Adrenal gland (tissue), 19 donors: ENCODE measurements at places on chromosomes 13 and 19. TPM values are rescaled to one million over a fixed set of nuclear protein-coding genes. Genes with fewer than 3 reads are reported as not detected.

The TUBB4A gene
- total RNA-seq = 752 TPM

The MPND gene
- 15.6 TPM for total RNA-seq

- DNase-seq = no peak
- no peak overlapping the region for H3K27ac ChIP-seq
- no peaks in the 10 kb centered on the region for H3K36me3 ChIP-seq
- no peak overlapping the region for H3K4me3 ChIP-seq
- no peaks in the 10 kb centered on the region for H3K27me3 ChIP-seq
Measured at GRCh38 chr13:45878966-45879365, 27.4 kb upstream of the SIAH3 start.

The KCNC3 gene
- total RNA-seq = 0.17 TPM

- no peaks in the 10 kb centered on the region for H3K36me3 ChIP-seq
- no peak overlapping the region for H3K4me3 ChIP-seq
- peaks cover 30% of the 10 kb centered on the region for H3K4me1 ChIP-seq
- no peaks in the 10 kb centered on the region for H3K27me3 ChIP-seq
- H3K27ac ChIP-seq = no peak overlapping the region
- no peak for DNase-seq
Measured at GRCh38 chr19:35122687-35123551, 7.3 kb downstream of the FXYD3 start.

DNA sequence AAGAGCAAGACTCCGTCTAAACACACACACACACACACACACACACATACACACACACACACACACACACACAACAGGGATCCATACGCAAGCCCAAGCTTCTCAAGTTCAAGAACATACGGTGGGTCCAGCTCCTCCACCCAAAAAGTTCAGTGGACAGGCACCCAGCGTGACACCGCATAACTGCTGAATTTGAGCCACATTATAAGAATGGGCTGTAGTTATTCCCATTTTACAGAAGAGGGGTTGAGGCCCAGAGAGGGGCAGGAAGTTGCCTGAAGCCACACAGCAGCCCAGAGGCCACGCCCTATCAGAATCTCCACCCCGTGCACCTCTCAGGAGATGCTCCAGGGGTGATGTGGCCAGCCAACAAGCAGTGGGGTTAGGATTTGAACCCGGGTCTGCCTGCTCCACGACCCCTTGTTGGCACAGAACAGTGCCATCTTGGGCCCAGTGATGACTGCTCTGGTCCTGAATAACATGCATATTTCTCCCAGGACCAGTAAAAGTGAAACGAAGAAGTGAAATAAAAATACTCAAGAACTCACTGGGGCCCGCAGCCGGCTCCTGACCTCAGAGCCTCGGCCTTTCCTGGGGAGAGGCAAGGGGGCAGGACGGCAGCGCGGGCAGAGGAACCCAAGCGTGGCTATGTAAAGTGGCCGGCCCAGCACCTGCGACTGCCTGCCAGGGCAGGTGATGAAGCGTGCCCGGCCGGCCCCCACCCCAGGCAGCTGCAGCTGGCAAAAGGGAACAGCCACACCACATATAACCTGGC lies 61.9 kb downstream of the AP1M1 start:
- H3K27ac ChIP-seq = no peak overlapping the region
- H3K36me3 ChIP-seq = no peaks in the 10 kb centered on the region
- H3K27me3 ChIP-seq = no peaks in the 10 kb centered on the region
- no peak overlapping the region for H3K4me3 ChIP-seq

The LSR gene
- total RNA-seq = 30.2 TPM

DNA sequence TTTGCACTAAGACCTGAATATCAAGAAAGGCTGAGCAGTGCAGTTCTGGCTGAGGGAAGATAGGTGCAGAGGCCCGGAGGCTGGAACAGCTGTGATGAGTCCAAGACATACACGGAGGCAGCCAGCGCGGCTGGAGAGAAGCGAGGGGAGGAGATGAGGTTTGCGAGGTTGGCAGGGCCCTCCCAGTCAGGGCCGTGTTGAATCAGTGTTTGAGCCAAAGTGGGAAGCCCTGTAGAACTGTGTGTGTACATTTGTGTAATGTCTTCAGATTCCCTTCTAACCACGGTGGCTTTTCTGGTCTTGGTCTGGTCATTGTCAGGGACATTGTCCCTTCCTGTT lies 34.9 kb downstream of the PAK4 start:
- H3K27me3 ChIP-seq = no peaks in the 10 kb centered on the region
- no peak overlapping the region for H3K4me3 ChIP-seq
- DNase-seq = peak; percentile 50
- peak overlapping the region; percentile 58 for H3K27ac ChIP-seq
- peaks cover 40% of the 10 kb centered on the region for H3K4me1 ChIP-seq

DNA sequence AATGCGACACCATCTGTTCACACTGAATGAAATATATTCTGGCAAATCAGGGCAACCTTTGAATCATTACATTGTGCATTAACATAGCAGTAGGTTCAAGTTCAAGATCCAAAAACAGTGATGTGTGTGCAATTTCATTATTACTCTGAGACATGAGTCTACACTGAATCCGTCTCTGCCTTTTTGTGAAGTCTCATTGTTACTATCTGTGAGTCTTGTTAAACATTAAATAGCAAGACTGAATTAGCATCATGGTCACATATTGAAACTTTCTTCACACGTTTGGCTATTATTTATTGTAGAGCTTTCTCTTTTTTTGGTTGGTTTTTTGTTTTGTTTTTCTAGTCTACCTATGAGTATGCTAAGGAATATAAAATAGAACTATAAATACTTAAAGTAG lies 117.1 kb upstream of the SLITRK5 start:
- H3K27me3 ChIP-seq = no peaks in the 10 kb centered on the region
- H3K27ac ChIP-seq = no peak overlapping the region
- H3K4me3 ChIP-seq = no peak overlapping the region
- DNase-seq = no peak
- no peaks in the 10 kb centered on the region for H3K36me3 ChIP-seq

DNA sequence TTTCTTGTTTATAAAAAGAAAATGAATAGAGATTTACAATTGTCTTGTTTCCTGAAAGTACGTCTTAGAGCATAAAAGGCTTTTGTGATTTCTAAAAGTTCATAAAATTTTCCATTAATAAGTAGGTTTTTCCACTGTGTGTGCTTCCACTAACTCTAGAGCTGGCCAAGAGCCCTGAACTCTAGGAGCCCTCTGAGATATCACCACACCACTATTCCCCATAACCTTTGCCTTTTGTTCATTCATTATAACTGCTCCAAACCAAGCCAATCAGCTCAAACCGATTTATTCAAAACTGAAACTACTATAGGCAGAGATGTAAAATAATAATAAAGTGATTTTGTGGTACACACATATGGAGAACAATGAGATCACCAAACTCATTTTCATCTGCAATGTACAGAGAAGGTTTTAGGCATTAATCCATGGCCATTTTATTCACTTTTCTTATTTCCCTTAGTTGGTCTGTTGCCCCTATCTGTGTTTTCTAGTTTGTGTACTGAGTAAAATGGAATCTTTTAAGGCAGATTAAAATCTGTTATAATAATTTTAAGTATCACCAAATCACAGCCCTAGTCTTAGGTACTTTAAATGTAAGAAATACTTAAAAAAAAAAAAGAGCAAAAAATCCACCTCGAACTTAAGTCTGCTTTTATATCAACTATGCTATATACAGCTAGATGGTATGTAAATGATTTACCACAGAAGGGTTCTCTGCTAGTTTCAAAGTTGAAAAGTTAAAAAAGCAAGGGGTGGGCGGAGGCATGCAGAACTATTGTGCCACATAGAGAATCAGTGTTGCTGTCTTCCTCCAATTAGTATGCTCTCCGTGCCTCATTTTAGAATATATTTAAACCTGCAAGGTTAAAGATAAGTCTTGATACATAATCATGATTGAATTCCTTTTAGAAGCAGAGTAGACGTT lies 311.3 kb downstream of the KLF12 start:
- H3K27ac ChIP-seq = no peak overlapping the region
- DNase-seq = no peak
- H3K4me3 ChIP-seq = no peak overlapping the region
- no peaks in the 10 kb centered on the region for H3K36me3 ChIP-seq
- H3K27me3 ChIP-seq = no peaks in the 10 kb centered on the region

DNA sequence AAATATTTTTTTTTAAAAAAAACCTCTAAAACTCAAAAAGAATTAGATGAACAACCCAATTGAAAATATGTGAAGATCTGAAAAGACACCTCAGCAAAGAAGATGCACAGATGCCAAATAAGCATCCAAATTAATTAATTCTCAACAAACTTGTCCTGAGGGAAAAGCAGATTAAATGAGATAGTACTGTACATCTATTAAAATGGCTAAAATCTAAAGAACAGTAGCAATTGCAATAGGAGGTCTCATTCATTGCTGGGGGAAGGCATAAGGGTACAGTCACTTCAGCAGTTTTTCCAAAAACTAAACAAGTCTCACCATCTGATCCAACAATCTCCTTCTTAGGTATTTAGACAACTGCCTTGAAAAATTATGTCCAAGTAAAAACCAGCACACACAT lies 22.0 kb downstream of the PLPP2 start:
- peaks cover 2% of the 10 kb centered on the region for H3K27me3 ChIP-seq
- H3K4me1 ChIP-seq = no peaks in the 10 kb centered on the region
- H3K4me3 ChIP-seq = no peak overlapping the region
- H3K27ac ChIP-seq = no peak overlapping the region
- DNase-seq = no peak

GRCh38 chr13:19818223-19818842 lies 35.6 kb upstream of the PSPC1 start:
- no peaks in the 10 kb centered on the region for H3K27me3 ChIP-seq
- no peaks in the 10 kb centered on the region for H3K4me1 ChIP-seq

DNA sequence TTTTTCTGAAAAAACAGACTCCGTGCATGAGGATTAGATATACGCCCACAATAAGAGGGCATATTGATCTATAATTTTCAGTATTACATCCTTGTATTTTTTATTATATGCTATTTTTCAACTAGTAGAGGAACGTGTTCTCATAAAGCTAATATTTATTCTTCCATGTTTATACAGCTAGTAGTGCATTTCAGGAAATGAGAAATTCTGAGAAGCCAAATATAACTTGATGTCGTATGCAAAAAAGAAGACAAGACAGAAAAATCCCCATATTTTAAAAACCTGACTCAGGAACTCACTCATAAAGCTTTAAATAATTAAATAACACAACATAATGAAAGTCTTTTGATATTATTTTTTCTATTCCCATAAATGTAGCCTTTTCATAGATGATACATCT lies 308.6 kb downstream of the ENOX1 start:
- H3K27ac ChIP-seq = no peak overlapping the region
- no peaks in the 10 kb centered on the region for H3K27me3 ChIP-seq
- no peaks in the 10 kb centered on the region for H3K4me1 ChIP-seq
- no peaks in the 10 kb centered on the region for H3K36me3 ChIP-seq
- H3K4me3 ChIP-seq = no peak overlapping the region
- DNase-seq = no peak

DNA sequence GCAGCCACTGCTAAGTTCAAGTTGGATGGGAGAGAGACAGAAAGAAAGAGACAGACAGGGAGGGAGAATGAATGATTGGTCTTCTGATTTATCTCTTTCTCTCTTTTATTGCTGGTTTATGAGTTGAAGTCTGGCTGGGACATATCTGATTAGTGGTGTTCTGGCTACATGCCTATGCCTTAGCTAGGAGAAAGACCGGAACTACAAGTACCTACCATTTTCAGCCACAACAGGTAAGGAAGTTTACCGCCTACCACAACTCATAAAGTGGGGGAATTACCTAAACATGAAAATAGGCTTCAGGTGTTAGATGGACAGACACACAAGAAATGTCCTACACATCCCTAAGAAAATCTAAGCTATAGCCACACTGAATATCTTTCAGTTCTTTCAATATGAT lies 36.6 kb upstream of the GPC6 start:
- DNase-seq = no peak
- no peaks in the 10 kb centered on the region for H3K36me3 ChIP-seq
- no peaks in the 10 kb centered on the region for H3K27me3 ChIP-seq
- no peaks in the 10 kb centered on the region for H3K4me1 ChIP-seq

The SHISA2 gene
- total RNA-seq = 2.6 TPM
